Transverse colon (tissue), 4 donors: ENCODE measurements at places on chromosomes 7 and 10.

GRCh38 chr10:27253576-27253975, 13.0 kb upstream of the ACBD5 start:
- no peak for DNase-seq

DNA sequence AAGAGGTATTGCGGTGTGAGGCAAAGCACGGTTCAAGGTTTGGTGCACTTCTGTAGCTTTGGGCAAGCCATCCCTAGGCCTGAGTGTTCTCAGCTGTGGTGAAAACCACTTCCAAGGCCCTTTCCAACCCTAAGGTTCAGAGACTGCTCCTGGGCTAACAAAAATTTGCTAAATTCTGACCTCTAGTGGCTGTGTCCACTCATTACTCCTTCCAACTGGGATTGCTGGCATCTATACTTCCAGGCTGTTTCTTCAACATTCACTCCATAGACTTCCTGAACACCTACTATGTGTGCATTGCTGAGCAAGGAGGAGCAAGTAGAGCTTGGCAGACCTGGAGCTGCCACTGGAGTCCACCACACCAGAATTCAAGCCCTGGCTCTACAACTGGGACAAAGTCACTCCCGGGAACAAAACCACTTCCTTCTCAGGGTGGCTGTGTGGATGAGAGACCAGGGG, 29.3 kb upstream of the SH3PXD2A start:
- DNase-seq: peak; percentile 30

GRCh38 chr10:5449823-5450222, 37.5 kb downstream of the NET1 start:
- no peak for DNase-seq

DNA sequence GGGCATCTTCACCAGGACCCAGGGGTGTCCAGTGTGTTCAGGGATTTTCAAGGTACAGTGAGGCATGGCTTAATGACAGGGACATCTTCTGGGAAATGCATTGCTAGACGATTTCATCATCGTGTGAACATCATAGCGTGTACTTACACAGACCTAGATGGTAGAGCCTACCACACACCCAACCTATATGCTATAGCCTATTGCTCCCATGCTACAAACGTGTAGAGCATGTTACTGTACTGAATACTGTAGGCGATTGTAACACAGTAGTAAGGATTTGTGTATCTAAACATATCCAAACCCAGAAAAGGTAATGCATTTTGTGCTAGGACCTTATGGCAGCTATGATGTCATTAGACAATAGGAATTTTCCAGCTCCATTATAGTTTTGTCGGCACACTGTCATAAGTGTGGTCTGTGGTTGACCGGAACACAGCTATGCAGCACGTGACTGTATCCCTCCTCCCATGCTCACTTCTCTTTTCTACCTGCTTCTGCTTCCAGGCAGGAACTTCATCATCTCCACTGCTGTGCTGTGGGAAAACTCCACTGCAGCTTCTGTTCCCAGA, 416.2 kb upstream of the NFE2L3 start:
- no peak for DNase-seq

DNA sequence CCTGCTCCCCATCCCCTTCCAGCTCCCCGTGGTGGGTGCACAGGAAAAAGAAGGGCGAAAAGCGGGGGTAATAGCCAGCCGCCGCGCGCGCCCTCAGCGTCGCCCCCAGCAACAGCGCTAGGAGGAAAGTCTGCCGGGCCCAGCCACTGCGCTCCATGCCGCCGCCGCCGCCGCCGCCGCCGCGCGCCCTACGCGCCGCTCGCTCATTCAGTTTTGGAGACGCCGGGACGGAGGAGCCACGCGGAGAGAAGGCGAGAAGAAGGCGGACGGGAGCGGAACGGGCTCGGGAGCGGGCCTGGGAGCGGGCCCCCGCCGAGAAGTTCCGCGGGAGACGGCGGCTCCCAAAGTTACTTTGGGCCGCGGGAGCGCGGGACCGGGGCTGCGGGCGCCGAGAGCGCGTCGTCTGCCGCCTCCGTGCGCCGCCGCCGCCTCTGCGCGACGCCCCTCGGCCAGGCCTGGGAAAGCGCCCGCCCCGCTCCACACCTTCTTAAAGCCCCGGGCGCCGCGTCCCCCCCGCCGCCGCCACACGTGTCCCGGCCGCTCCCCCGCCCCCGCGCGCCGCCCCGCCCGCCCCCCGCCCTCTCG, at the start of gene RELN:
TSS of gene RELN (minus strand) at position 459 of the 585 bp plus-strand sequence. CDS start at position 157, 302 bp downstream.
- DNase-seq: no peak

- DNase-seq: no peak
Measured at GRCh38 chr10:96419351-96419750, 60.5 kb upstream of the OPALIN start.

DNA sequence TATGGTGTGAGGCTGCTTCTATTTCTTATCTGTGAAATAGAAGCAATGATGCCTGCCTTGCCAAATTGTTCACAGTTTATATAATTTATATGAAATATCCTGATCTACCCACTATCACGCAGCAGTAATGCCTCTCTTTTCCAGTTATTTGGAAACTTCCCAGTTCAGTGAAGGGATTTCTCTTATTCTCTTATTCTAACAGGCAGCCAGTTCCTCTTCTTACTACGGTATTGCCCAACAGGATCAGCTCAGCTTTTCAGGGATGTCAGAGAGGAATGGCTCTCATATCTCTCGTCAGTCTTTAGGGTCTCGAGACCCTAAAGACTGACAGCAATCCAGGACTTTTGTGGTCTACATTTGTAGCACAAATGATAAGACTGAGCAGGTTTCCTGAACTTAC, 215.6 kb downstream of the CREB5 start:
- no peak for DNase-seq

GRCh38 chr10:23755556-23755955, 316.7 kb downstream of the OTUD1 start:
- DNase-seq: no peak

DNA sequence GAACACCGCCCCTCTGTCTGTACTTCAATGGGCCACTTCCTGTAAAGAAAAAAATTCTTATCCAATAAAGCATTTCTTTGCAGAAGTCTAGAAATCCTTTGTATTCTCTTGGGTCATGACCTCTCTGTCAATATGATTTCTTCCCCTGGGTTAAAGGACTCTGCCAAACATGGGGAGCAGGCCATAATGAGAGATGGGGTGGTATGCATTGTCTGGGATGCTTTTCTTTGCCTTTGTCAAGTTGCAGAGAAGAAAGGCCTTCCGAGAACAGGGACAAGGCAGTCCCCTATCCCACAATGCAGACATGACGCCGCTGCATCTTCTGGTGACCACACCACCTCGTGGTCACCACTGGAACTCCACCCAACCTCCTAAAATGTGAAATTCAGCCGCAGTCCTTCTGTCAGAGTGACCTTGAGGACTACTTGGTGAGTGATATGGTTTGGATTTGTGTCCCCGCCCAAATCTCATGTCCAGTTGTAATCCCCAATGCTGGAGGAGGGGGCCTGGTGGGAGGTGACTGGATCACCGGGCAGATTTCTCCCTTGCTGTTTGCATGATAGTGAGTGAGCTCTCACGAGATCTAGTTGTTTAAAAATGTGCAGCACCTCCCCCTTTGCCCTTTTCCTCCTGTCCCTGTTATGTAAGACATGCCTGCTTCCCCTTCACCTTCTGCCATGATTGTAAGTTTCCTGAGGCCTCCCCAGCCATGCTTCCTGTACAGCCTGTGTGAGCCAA, 15.2 kb upstream of the FRMPD2 start:
- peak; percentile 52 for DNase-seq

DNA sequence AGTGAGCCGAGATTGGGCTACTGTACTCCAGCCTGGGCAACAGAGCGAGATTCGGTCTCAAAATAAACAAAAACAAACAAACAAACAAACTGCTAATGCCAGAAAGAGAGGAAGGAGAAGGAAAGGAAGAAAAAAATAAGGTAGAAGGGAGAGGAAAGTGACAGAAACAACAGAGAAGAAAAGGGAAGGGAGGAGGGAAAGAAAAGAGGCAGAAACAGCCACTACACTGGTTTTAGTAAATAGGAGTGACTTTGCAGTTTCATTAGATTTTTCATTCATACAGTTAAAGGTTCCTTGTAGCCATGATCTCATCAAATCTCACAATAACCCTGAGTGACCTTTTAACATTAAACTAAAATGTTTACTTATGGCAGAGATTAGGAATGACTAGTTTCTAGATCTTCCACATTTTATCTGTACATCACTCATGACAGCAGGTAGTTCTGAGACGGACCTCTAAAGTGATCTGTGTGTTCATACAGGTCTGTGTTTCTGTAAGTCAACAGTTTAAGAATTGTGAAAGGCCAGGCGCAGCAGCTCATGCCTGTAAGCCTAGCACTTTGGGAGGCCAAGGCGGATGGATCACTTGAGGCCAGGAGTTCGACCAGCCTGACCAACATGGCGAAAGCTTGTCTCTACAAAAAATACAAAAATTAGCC, 191.3 kb upstream of the KLF14 start:
- no peak for DNase-seq

GRCh38 chr10:102114861-102115618, 5.1 kb downstream of the LDB1 start:
- DNase-seq: peak; percentile 94

DNA sequence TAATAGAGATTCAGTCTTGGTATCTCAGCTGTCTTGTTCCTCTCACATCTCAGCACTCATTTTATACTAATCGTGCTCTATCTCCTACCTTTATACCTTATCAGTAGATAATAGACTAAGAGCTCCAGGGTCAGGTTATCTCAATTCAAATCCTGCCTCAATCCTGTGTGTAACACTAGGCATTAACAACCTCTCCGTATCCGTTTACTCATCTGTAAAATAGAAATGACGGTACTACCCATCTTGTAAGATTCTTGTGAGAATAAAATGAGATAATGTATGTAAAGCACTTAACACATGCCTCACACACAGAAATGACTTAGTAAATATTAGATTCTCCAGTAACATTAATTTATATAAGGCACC, 622 bp upstream of the P4HA1 start:
- DNase-seq: no peak

DNA sequence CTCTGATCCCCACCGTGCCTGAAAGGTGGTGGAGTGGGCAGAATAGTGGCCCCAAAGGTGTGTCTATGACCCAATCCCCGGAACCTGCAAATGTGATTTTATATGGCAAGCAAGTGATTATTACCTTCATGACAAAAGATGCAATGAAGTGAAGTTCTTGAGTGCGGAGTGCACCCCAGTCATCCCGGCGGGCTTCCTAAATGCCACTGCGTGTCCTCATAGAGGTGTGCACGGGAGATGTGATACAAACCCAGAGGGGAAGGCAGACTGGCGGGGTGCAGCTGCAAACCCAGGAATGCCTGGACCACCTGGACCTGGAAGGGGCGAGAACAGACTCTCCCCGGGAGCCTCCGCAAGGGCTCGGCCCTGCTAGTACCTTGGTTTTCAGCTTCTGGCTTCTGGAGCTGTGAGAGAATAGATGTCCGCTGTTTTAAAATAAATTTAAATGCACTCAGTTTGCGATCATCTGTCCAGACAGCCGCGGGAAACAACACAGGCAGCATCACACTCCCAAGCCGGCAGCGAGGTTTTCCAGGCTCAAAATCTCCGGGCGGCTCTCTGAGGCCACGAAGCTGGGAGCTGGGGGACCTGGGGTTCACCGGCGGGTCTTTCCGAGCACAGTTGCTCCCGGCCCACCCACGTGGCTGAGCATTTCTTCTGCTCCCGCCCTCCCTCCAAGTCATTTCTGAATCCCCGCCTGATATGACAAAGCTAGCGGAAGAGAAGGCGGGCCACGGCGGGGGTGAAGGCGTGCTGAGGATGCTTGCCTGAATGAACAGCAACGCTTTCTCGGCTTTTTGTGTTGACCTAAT, 50.4 kb upstream of the EBF3 start:
- DNase-seq: no peak

DNA sequence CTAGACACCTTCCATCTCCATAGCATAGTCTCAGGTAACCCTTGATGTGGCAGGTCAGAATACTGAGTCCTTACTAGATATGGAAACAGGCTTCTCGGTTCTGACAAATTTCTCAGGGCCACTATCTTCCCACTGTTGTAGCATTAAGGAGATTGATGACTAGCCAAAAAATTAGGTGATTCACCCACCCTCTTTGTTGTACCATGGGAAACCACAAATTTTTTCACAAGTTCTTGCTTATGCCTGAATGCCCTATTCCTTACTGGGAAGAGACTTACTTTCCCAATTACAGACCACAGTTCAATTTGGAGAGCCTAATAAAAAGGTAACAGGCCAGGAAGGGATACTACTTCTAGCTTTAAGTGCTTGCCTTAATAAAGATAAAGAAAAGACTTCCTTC, 948.8 kb downstream of the GRM8 start:
- no peak for DNase-seq

- peak; percentile 23 for DNase-seq
Measured at GRCh38 chr7:112202816-112203215, 3.4 kb downstream of the DOCK4 start.

DNA sequence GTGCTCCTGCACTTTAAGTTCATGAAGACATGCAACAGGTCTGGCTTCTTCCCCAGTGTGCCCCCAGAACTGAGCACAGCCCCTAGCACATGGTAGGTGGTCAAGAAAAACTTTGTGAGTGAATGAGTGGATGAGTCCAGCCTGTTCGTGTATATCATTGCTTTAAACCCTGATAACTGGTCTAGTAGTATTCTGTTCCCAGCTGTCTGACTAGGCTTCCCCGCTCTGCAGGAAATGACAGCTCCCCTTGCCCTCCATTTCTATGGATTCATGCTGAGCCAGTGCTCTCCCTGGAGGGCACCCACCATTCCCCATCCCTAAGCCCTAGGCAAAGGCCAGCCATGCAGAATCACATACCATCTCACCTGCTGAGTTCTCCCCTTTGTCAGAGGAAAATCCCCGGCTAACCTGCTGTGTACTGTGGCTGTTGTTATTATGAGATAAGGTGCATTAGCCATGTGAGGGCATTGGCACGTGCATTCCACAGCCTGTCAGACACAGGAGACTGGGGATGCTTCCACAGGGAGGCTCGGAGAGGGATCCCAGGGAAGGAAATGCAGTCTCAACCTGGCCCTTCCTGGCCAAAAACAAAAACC, 698.9 kb downstream of the GRID1 start:
- no peak for DNase-seq

DNA sequence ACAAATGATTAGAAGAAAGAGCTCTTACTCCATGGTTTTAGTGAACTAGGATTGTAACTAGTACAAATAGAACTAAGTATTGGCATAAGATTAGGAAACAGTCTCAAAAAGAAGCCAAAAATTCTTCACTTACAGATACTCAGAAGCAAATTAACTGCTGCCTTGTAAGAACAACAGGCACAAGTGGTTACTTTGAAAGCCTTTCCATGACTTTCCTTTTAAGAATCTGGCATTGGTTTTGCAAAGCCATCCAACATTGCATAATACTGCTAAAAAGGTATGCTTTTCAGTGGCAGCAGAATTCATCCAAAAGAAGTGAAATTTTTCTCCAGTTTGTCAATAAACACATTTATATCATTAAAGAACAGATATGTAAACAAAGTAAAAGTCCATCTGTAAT, 126.8 kb upstream of the ODAD2 start:
- DNase-seq: no peak

DNA sequence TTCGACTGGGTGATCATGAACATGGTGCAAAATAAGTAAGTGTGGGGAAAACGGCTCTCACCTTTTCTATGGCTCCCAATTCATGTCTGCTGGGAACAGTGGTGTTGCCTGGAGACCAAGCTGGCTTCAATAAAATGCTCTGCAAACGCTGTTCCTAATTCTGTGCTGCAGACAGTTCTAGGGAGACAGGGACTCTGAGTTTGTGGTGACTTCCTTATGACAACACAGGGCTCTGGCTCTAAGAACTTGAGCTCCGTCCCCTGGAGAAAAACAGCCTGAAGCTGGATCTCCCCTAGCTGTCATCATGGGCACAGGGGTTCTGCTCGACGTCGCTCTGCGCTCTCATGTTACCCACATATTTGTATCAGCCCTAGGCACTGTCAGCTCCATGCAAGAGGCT, 61.0 kb upstream of the INSYN2A start:
- DNase-seq: no peak

GRCh38 chr10:76356557-76356956, 925.1 kb downstream of the LRMDA start:
- DNase-seq: no peak
